ENCODE measurements at places on chromosomes 5 and 9. TPM values are rescaled to one million over a fixed set of nuclear protein-coding genes. Genes with fewer than 3 reads are reported as not detected.

- no peaks in the 10 kb centered on the region for H3K36me3 ChIP-seq
- no peak overlapping the region for H3K4me3 ChIP-seq
- no peak overlapping the region for H3K27ac ChIP-seq
Measured at GRCh38 chr5:111385970-111386831, 126.1 kb downstream of the STARD4 start.

GRCh38 chr5:138969323-138970002, 94.3 kb upstream of the LRRTM2 start:
- H3K36me3 ChIP-seq = no peaks in the 10 kb centered on the region
- H3K4me1 ChIP-seq = no peaks in the 10 kb centered on the region
- H3K4me3 ChIP-seq = no peak overlapping the region
- no peaks in the 10 kb centered on the region for H3K27me3 ChIP-seq
- H3K27ac ChIP-seq = no peak overlapping the region

DNA sequence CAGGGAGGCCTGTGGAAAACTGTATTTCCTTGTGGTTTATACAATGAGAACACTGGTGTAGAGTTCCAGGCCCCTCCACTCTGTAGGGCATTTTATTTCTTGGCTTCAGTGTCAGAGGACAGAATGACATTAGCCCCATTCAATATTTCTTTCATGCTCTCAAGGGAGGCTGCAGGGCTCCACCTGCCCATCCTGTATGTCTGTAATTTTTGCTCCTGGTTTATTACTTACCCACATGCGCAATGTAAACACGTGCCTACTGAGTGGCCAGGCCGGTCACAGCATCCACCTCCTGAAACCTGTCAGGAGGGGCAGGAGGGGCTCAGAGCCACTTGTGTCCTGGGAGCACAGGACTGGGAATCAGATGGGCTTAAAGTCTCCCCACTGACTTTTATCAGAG, 82.4 kb downstream of the GADD45G start:
- no peaks in the 10 kb centered on the region for H3K27me3 ChIP-seq
- peaks cover 3% of the 10 kb centered on the region for H3K4me1 ChIP-seq
- no peaks in the 10 kb centered on the region for H3K36me3 ChIP-seq
- H3K4me3 ChIP-seq = no peak overlapping the region

- H3K4me1 ChIP-seq = no peaks in the 10 kb centered on the region
- peaks cover 4% of the 10 kb centered on the region for H3K27me3 ChIP-seq
- H3K36me3 ChIP-seq = no peaks in the 10 kb centered on the region
- no peak overlapping the region for H3K4me3 ChIP-seq
- no peak for DNase-seq
Measured at GRCh38 chr5:2762744-2763532, 11.5 kb upstream of the IRX2 start.

DNA sequence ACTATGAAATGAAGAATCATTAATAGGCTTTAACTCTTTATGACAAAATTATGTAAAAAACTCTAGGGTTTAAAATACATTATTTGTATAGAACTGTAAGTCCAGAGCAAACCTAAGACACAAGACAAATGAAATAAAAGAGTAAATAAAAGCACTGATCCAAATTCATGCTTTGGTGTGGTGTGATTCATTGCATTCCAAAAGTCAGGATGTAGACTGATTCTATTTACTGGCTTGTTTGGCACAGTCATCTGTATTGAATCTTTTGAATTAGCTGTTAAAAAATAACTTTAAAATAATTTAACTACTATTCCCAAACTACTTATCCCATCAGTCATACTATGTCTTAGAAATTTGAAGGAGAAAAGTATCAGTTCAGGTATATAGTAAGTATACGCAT, 31.1 kb downstream of the IL4 start:
- H3K4me1 ChIP-seq = no peaks in the 10 kb centered on the region
- DNase-seq = no peak
- peaks cover 28% of the 10 kb centered on the region for H3K36me3 ChIP-seq
- no peak overlapping the region for H3K27ac ChIP-seq

GRCh38 chr9:133105461-133105770, 15.6 kb downstream of the RALGDS start:
- peaks cover 5% of the 10 kb centered on the region for H3K4me1 ChIP-seq
- H3K4me3 ChIP-seq = no peak overlapping the region
- no peak for DNase-seq
- H3K27ac ChIP-seq = no peak overlapping the region
- no peaks in the 10 kb centered on the region for H3K27me3 ChIP-seq

GRCh38 chr9:100030548-100030947, 68.3 kb downstream of the ERP44 start:
- H3K27ac ChIP-seq = no peak overlapping the region
- no peak overlapping the region for H3K4me3 ChIP-seq
- no peaks in the 10 kb centered on the region for H3K27me3 ChIP-seq
- no peak for DNase-seq
- H3K4me1 ChIP-seq = no peaks in the 10 kb centered on the region

DNA sequence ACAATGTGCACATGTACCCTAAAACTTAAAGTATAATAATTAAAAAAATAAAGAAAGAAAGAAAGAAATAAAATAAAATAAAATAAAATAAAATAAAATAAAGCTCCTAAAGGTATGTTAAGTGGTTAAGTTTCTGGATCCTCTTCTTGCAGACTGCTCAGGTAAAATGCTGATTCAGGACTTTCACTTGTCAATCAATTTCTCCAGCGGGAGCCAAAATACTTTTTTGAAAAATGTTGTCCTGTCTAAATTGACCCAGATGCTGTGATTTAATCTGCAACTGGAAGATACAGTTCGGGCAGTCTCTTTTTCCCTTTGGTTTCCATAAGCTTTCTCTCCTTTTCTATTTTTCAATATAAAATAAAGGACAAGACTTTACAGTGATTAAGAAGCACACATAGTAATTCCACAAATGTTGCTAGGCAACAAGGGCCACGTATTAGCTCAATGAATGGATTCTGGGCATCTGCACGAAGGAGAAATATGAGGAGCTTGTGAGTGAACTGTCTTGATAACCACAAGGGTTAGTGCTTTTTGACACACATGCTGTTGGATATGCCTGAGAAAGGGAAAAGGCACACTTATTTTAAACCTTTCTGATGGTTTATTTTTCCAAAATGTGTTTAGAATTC, 38.6 kb downstream of the HTR4 start:
- peaks cover 6% of the 10 kb centered on the region for H3K4me1 ChIP-seq
- peaks cover 6% of the 10 kb centered on the region for H3K27me3 ChIP-seq
- DNase-seq = no peak
- no peak overlapping the region for H3K27ac ChIP-seq

DNA sequence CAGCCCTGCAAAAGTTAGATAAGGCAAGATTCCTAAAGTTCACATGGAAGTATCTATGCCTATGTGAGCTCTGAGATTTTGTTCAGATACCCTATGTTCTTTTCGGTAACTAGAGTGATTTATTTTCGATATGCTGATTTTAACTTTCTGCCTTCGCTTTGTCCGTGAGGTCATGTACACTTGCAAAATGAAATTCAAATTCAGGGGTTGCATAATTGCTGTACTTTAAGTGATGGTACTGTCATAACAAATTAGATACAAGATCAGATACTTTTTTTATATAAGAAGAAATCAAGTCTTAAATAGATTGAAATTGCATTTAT, 350 bp upstream of the ECPAS start:
- H3K4me3 ChIP-seq = peak overlapping the region; percentile 47
- no peaks in the 10 kb centered on the region for H3K27me3 ChIP-seq

DNA sequence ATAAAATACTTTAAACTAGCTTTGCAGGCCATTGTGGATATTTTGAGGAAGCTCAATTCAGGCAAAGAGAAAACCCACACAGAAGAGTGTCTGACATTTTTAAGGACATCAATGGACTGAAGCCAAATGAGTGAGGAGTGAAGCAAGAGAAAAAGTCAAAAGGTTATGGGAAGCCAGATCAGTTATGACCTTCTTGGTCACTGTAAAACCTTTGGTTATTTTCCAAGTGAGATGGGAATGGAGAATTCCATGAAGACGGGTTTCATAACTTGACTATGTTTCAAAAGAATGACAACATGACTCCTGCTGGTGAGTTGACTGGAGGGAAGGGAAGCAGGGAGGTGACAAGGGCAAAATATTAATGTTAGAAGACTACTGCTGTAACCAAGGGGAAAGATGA, 585.2 kb downstream of the EFNA5 start:
- H3K36me3 ChIP-seq = no peaks in the 10 kb centered on the region
- H3K27ac ChIP-seq = no peak overlapping the region
- no peak for DNase-seq
- H3K4me1 ChIP-seq = no peaks in the 10 kb centered on the region

DNA sequence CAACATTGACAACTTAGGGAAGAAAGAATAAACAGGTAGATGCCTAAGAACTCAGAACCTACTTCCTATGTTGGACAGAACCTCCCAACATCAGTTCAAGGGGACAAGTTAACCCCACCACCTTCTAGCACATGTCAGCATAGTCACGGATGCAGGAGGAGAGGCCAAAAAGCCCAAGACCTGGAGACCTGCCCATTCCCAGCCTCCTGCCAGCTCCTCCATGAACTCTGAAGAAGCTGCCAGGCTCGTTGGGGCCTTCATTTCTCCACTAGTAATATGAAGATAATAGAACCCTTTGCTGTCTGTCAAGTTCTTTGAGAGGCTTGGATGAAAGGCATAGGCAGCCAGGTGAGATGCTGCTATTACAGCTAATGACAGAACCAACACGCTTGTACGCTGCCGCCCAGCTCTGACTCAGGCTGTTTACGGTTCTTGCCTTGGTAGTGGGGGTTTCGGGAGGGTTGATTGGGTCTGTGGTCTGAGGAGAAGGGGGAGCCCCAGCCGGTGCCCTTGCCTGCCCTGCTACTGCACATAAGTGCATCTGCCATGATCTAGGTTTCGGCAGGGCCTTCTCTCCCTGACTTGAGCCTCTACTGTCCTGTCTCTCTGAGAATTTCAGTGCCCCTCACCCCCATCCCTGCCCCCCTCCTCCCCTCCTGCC, 82.2 kb downstream of the NRG2 start:
- H3K36me3 ChIP-seq = no peaks in the 10 kb centered on the region
- H3K4me1 ChIP-seq = no peaks in the 10 kb centered on the region
- DNase-seq = no peak
- no peak overlapping the region for H3K27ac ChIP-seq
- no peak overlapping the region for H3K4me3 ChIP-seq
- H3K27me3 ChIP-seq = no peaks in the 10 kb centered on the region

GRCh38 chr9:124342402-124342775, 72.9 kb downstream of the PSMB7 start:
- H3K4me1 ChIP-seq = no peaks in the 10 kb centered on the region
- H3K27me3 ChIP-seq = no peaks in the 10 kb centered on the region
- peaks cover 45% of the 10 kb centered on the region for H3K36me3 ChIP-seq
- no peak overlapping the region for H3K4me3 ChIP-seq
- no peak for DNase-seq
- H3K27ac ChIP-seq = no peak overlapping the region

SLC45A2 gene
- total RNA-seq = not detected

PCDHB2 gene
- total RNA-seq = not detected

SLC6A19 gene
- not detected for total RNA-seq
